ENCODE measurements at places on chromosomes 3 and 15.

DNA sequence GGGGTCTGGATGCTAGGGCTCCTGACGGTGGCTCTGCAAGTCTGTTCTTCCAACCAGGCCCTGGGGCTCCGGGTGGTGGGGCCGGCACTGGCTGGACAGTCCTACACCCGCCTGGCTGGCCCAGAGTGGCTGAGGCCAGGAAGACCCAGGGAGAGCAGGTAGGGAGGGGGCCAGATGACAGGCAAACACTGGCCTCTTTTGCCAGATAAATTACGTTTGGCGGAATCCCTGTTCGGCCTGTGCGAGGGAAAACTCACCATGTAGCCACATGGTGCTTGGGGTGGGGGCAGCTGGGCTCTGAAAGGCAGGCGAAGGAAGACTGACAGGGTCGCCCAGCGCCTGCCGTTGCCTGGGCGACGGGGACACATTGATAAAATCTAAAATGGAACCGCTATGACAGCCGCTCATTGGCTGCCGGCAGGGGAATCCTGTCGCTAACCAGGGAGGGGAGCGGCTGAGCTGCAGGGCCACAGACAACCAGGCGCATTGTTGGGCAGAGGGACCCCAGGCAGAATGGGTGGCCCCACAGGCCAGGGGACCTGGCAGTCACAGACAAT lies 30.4 kb downstream of the IQSEC1 start:
- no peak for DNase-seq

GRCh38 chr15:95016511-95017229 lies 785.3 kb downstream of the MCTP2 start:
- DNase-seq: no peak

DNA sequence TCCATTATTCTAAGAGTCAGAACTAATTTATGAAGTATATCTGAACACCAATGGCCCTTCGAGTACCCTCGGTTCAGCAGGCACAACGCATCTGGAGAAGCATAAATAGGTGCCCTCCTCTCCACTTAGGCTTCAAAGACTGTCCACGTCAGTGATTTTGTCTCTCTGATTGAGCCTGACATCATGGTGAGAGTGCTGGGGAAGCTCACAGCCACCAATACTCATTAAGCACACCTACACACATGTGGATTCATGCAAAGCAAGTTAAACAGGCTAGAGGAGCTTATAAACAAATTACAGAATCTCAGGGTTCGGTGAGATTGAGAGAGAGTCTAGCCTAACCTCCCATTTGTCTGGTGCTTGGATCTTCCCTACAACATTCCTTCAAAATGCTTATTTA lies 3.6 kb downstream of the CLDN1 start:
- DNase-seq: no peak

DNA sequence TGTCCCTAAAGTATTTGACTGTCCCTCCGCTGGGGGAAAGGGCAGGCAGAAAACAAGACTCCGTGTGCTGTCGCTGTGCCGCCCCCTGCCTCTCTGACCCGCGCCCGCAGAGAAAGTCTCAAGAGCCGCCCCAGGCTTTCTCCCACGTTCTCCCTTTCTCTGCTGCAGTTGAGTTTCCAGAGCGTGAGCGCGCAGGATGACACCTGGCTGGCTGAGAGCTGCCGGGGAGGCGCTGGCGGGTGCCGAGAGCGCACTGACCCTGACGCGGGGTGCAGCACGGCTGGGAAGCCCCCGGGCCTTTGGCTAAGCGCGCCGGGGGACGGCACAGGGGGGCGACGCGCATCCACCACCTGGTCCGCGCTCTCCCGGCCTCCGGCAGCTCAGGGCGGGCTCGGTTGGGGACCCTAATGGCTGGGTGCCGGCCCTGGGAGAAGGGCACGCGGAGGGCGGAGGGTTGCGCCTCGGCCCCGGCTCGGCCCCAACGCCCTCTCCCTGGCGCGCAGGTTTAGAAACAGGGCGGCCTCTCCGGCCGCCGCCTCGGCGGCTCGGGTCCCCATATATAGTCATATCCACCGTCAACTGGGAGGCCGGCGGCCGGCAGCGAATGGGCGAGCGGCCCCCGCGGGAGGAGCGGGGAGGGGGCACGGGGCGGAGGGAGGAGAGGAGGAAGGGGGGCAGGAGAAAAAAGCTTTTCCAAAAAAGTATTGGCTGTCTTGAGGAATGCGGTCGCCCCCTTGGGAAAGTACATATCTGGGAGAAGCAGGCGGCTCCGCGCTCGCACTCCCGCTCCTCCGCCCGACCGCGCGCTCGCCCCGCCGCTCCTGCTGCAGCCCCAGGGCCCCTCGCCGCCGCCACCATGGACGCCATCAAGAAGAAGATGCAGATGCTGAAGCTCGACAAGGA lies at the start of gene TPM1:
Gene TPM1 (plus strand): TSS at position 774 of the 903 bp plus-strand sequence. CDS start 83 bp downstream, at position 857.
- DNase-seq: peak; percentile 93

- DNase-seq: no peak
Measured at GRCh38 chr3:139588450-139588849, 48.9 kb upstream of the RBP1 start.

GRCh38 chr3:128996200-128996599 lies 2.3 kb upstream of the CFAP92 start:
- DNase-seq: no peak

All from fibroblast of pulmonary artery (primary cell).